ENCODE measurements at places on chromosomes 3 and 15.

GRCh38 chr15:96362755-96363651 lies 32.5 kb downstream of the NR2F2 start:
- DNase-seq = no peak

DNA sequence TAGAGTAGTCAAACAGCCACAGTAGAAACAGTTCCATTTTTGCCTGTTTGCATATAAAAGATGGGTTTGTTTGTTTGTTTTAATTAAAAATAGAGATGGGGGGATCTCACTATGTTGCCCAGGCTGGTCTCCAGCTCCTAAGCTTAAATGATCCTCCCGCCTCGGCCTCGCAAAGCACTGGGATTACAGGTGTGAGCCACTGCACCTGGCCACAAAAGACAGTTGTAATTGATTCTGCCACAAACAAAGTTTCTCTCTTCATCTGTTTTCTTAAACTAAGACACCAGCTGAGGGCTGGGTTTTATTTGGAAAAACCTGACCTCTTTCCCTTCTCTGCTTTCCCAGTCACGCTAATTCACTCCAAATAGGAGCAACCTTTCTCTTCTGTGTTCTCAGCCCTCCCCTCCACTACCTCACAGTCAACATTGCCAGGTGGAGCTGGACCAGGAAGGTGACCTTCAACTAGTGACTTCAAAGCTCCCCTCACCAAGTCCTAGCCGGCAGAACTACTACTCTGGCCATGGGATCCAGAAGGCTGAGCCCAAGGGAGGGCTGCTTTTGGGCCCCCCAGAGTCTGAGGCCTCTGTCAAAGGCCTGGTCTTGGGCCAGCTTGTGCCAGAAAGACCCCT lies 1.5 kb upstream of the IDH2 start:
- no peak for DNase-seq

- DNase-seq = no peak
Measured at GRCh38 chr15:79171320-79172031, 80.9 kb upstream of the RASGRF1 start.

GRCh38 chr3:4532535-4533112 lies 39.5 kb downstream of the ITPR1 start:
- no peak for DNase-seq

GRCh38 chr3:100086401-100086800 lies 27.9 kb downstream of the FILIP1L start:
- DNase-seq = no peak

GRCh38 chr15:86267892-86268291 lies 188.2 kb downstream of the AGBL1 start:
- no peak for DNase-seq

GRCh38 chr3:25592510-25592968 lies 72.2 kb downstream of the TOP2B start:
- DNase-seq = no peak

GRCh38 chr3:105836533-105836932 lies 32.3 kb downstream of the CBLB start:
- DNase-seq = no peak
